NCI-H1417 (cell line): ENCODE measurements at places on chromosomes 5 and 9.

- no peak for DNase-seq
Measured at GRCh38 chr5:161414037-161414436, 132.5 kb downstream of the GABRB2 start.

DNA sequence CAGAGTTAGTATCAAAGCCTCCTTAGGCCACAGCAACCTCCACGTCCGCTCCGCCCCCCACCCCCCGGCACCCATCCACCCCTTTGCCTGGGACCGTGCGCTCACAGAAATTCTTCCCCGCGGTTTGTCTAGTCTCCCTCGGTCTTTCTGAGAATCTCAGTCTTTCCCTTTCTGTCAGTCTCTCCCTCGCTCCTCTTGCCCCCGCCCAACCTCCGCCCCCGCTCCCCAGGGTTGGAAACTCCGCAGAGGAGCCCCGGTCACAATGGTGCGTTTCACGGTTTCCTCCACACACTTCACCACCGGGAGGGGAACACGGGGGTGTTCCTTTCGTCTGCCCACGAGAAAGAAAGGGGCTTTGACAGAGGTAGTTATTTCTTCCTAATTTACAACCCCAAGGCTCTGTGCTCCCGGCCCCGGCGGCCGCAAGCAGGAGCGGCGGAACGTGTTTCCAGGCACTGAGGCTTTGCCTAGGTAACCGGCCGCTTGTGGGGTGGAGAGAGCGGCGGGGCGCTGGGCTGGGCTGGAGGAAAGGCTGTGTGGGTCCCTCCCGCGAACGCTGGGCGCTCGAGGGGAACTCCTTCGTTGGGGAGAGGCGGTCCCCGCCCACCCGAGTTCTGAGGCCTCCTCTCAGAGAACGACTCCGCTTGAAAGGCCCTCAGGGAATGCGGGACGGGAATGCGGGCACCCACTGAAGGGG lies 2.1 kb downstream of the NR4A3 start:
- DNase-seq: peak; percentile 60

GRCh38 chr5:58450811-58451629 lies 8.9 kb downstream of the PLK2 start:
- no peak for DNase-seq

DNA sequence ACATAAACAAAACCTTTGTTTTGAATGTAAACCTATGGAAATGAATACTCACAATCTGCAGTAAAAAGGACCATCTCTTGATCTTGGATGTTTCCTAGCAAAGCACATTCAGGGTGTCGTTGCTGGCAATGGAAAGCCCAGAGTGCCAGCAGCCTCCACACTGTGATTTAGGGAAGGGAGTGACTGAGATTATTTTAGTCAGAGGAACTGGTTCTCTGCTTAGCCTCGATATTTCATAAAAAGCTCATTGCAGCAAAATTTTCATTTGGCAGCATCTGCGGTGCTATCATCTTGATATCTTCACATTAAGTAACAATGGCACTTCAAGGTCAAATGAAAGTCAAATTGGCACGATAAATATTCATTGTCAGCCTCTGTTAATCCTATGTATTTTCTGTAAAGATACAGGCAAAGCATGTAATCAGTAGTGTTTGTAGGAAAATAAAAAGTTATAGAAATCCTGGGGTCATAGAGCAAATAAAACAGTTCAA lies 116.0 kb downstream of the MACIR start:
- DNase-seq: no peak

DNA sequence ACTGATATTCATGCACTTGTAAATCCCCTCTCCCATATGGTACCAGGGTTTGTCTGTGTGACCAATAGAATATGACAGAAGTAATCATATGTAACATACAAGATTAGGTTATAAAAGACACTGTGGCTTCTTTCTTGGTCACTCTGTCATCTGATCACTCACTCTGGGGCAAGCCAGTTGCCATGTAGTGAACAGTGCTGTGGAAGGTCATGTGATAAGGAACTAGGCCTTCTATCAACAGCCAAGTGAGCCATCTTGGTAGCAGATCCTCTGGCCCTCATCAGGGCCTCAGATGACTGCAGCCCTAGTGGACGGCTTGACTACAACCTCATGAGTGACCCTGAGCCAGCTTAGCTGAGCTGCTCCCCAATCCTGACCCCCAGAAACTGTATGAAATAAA lies 30.0 kb upstream of the MATR3 start:
- no peak for DNase-seq

DNA sequence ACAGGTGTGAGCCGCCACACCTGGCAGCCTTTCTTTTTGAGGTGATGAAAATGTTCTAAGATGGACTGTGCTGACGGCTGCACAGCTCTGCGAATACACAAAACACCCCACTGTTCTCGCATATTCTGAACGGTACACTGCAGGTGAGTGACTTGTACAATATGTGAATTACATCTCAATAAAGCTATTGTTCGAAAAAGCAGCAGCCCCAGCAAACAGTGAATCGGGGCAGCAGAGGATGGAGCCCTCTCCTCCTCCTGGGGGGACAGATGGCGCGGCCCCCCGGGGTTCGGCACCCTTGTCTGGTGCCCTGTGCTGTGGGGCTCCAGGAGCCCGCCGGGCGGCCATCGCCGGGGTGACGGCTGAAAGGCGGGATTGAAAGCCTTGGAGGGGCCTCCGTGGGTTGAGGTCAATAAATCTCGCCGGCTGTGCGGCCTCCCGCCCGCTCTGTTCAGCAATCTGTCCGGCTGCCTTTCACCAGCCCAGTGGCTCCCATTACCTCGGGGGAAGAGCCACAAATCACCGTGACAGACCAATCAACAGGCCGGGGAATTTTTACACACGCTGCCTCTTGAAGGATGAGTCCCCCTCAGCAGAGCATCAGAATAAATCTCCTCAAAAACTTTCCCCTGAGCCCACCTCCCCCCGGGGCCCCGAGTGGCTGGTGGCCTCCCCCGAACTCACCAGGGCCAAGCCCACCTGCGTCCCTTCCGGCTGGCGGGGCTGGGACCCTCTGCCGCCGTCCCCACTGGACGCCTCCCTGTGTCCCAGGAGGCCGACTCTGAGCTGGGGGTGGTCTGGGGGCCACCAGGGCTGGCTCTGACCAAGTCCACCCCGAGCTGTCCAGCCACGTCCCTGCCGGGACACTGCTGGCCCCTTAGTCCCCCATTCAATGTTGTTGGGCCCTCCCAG lies 37.8 kb upstream of the TMEM250 start:
- no peak for DNase-seq

- DNase-seq: no peak
Measured at GRCh38 chr9:134492281-134492691, 149.3 kb upstream of the COL5A1 start.

GRCh38 chr5:176413709-176414191 lies 2.6 kb downstream of the CLTB start:
- DNase-seq: no peak

DNA sequence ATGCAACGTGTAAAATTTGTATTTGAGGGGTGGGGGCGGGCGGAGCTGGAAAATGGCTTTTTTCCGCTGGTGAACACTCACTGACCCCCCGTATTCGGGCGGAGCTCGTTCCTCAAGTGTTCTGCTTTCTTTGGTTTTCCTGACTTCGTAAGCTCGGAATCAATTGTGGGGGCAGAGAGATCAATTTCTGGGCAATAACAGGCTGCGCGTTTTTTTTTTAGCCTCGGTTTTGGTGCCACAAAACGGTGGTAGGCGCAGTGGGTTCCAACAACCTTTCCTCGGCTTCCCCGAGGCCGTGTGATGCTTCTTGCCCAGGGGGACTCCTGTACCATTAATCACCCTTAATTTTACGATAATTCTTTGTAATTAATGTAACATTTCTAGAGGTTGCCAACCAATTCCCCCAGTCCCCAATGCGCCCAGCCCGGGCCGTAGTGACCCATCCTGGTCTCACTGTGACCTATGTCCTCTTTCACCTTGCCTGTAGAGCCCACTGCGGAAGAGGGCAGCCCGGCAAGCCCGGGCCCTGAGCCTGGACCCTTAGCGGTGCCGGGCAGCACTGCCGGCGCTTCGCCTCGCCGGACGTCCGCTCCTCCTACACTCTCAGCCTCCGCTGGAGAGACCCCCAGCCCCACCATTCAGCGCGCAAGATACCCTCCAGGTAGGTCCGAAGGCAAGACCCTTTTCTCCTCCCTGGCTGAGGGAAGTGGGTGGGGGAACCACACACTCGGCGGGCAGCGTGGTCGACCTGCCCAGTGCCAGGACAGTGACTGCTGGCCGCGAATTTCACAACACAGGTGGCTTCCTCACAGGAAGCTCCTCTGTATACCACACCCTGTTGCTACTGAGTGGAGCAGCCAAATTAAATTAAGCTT lies 3.7 kb downstream of the NR4A3 start:
- DNase-seq: no peak

DNA sequence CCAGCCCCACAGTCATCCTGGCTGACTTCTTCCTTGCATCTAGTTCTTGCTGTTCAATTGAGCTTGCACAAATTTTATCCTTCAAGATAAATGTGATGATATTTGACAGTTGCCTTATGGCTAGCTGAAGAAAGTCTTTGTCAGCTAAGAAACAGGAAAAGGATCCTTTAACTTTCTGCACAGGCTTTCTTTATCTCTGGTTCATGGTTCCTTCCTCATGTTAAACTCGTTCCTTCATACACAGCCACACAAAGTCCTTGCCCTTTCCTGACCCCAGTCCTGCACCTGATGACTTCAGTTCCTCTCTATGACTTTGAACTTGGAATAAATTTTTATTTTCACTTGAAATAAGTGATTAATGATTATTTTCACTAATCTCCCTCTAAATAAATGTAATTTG lies 132.5 kb upstream of the PRSS3 start:
- no peak for DNase-seq

DNA sequence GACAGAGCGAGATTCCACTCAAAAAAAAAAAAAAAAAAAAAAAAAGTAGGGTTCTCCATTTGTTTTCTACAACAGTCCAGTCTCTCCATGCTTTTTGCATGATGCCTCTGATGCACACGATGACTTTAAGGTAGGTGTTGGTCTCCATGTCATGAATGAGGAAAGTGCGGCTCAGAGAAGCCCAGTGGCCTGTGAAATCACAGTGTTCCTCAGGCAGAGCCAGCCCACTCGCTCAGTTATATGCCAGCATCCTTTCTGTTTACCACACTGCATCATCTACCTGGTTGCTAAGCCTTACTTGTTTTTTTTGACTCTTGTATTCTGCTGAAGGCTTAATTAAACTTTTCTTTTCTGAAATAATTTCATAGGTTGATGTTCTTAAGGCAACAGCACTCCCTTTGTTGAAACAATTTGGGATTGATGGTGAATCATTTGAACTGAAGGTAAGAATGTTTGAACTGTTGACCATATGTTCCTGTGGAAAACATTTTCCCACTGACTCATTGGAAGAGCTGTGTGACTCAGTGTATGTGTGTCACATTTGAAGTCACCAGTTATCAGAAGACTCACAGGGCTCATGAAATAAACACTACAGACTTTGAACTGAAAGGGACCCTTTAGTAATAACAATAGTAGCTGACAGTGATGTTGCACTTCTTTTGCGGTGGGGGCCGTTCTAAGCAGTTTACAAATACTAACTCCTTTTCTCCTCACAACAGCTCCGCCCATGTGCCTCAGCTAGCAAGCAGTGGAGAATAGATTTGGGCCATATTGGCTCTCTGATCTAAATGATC lies 40.2 kb downstream of the RCL1 start:
- no peak for DNase-seq

DNA sequence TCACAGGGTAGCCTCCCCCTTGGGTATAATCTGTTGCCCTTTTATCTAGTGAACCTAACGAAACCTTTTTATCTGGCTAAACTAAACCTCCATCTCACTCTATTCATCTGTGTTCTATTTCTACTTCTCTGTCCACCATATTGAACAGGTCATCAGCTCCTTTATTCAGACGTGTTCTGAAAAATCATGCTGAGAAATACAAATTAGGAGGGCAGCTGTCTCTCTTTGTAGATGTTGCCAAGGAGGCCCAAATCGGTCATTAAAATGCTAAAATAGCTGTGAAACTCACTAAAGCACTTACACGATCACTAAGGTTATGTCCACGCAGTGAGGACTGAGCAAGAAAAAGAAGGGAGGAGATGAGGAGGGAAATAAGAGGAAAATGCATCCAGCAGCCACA lies 115.6 kb upstream of the RETREG1 start:
- DNase-seq: no peak

- DNase-seq: no peak
Measured at GRCh38 chr5:56567278-56567677, 248.1 kb upstream of the MAP3K1 start.

DNA sequence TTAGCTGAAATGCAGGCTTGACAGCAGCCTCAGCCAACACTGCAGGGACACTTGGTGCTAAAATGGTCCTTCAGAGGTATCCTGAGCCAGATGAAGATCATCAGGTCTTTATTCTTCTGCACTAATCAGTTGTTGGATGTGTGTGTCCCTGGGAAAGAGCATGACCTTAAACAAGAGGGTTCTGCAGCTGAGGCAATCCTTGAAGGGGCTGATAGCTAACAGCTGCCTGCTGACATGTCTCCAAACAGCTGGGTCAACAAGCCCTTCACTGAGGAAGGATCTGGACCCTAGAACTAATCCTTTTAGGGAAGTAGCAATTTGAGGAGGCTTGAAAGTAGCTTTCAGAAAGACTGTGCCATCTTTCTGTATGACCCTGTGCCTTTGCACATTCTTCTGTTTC lies 376.3 kb upstream of the ACTBL2 start:
- DNase-seq: no peak

DNA sequence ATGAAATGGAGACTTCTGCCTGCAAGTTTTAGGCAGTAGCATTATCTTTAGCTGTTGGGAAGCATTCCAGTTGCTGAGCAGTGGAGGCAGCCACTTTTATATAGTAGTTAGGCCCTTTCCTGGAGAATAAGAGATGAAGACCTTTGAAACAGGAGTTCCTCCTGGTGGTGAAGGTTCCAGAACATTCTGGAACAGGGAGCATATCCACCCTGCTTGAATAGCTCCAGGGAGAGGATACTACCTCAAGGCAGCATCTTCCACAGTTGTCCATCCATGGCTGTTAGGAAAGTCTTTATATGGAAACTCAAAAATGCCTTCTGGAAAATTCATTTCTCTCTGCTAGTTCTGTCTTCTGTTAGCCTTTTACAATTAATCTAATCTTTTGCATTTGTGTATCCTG lies 3.0 kb downstream of the ASPN start:
- DNase-seq: no peak

- DNase-seq: no peak
Measured at GRCh38 chr5:96975656-96976055, 39.8 kb downstream of the LNPEP start.

GRCh38 chr9:109537288-109537687 lies 39.2 kb upstream of the PTPN3 start:
- DNase-seq: no peak

DNA sequence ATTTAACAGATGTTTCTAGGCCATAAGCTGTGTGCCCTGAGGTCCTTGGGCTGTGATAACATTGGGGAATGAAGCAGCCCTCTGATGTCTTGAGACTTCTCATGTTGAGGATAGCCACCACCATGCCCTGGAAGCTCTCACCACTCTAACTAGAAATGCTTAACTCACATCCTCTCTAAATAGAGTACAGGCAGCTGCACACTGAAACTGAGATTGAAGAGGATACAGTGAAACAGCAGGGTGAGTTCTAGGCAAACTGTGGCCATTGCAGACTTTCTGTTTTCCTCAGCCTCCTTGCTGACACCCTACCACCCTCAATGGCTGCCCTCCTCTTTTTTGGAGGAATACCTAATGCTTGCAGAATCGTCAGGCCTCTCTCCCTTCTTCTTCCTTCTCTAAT lies 22.4 kb downstream of the UTP15 start:
- no peak for DNase-seq

- DNase-seq: no peak
Measured at GRCh38 chr5:68274847-68275651, 59.5 kb downstream of the PIK3R1 start.
